Left colon (tissue), 2 donors: ENCODE measurements at places on chromosomes 5 and 9.

GRCh38 chr5:54548565-54548964 lies 31.0 kb downstream of the SNX18 start:
- no peak for DNase-seq

DNA sequence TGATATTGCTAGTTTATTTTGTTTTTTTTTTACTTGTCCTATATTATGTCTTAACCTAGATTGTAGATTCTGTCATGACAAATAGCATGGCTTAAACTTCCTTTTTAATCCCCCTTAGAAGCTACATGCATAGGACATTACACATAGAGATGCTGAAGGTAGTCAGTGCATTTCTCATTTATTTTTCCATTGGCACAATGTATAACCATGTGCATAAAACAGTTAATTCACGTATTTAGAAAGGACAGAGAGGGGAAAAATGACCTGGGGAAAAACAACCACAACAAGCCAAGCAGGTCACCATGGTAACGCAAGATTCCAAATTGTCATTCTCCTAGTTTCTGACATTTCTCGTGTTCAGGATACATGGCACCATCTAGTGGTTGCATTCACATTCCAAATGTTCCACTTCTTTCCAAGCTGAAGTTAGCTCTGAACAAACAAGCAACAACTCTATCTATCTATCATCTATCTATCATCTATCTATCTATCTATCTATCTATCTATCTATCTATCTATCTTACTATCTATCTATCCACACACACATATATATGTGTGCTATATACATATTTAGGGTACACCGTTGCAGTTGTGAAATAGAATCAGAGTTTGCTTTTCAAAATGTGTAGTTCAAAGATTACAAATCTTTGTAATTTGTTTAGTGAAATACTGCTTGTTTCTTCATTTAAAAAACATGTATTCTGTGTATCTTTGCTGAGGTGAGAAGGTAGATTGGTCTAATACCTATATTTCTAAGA lies 487.2 kb upstream of the ST8SIA4 start:
- no peak for DNase-seq

GRCh38 chr5:59474324-59474723 lies 419.2 kb downstream of the PDE4D start:
- DNase-seq: no peak

DNA sequence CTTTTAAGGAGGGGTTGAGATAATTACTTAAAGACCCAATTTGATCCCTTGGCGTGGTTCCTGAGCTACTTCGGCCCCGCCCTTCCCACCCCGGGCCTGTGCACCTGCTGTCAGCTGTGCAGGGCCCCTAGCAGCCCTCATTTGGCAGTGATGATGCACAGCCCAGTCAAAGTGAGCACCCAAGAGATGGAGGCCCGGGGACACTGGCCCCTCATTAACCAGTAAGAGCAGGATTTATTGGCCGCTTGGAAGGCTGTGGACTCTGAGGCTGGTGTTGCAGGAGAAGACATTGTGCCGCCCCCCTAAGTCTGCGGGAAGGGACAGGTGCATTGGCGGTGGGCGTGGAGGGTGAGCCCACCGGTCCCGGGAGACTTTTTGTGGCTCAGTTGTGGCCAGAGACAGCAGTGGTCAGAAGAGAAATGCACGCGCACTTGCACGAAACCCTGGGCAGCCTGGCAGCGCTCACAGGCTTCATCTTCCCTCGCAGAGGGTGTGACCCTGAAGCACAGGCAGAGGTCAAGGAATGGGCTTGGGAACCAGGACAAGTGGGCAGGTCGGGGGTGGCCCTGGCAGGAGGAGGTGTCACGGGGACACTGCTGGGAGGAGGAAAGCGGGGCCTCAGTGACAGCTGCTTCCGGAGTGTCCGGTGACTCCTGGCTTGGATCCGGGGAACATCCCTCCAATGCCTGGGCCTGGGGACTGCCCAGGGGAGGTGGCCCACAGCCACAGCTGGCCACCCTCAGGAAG lies 74.0 kb upstream of the RXRA start:
- DNase-seq: no peak

DNA sequence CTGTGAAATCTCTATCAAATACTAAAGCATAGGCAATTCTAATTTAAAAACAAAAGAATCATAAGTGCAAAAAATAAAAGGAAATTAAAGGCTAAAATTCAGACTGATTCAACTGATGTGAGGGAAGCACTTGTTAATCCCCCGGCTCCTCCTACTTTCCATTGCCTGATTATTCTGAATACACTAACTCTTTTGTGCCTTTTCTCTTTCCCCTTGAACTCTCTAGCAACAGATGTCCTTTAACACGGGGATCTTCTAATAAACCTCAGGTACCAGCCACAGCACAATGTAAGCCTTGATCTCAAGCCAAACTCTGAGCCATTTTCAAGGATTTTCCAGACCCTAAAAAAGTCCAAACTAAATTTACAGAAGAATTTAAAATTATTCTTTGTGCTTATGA lies 61.5 kb downstream of the KCNV2 start:
- DNase-seq: no peak

- DNase-seq: no peak
Observed at GRCh38 chr5:30446456-30446855, 747.0 kb upstream of the CDH6 start.

DNA sequence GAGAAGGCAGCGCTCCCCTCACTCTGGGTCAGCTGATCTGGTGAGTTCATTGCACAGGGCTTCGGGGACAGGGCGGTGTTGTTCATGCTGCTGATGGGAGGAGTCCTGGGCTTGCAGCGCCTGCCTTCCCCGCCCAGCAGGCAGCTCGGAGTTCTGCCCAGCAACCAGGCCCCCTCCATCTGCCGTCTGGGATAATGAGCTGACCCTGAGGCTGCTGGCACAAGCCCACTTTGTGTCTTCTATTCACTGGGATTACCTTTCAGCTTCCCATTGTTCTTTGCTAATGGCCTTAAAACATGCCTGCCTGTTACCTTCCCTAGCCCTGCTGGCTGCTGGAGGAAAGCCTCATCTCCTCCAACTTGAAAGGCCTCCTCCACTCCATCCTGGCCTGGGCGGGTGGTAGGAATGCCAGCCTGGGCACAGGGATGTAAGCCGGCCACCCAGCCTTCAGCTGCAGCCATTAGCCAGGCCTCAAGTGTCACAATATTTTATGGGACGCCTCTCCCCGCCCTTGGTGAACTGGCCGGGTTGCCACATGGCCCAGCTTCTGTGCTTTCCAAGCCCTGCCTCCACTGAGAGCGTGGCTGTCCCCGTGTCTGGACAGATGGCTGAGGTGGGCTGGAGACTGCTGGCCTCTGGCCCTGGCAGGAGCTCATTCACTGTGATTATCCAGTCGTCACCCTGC lies 70.4 kb downstream of the GADD45G start:
- peak; percentile 73 for DNase-seq

- DNase-seq: no peak
Observed at GRCh38 chr5:39189292-39189955, 29.9 kb downstream of the FYB1 start.

DNA sequence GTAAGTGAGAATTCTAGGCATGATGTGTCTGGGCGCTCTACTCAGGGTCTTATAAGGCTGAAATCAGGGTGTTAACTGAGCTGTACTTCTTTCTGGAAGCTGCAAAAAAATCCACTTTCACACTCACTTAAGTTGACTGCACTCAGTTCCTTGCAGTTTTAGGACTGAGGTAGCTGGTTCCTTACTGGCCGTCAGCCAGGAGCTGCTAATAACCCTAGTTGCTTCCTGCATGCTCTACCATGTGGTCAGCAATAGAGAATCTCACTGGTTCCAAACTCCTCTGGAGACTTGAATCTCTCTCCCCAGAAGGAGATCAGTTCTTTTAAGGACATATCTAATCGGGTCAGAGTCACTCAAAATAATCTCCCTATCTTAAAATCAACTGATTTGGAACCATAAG lies 911.2 kb downstream of the EFNA5 start:
- DNase-seq: peak; percentile 5

DNA sequence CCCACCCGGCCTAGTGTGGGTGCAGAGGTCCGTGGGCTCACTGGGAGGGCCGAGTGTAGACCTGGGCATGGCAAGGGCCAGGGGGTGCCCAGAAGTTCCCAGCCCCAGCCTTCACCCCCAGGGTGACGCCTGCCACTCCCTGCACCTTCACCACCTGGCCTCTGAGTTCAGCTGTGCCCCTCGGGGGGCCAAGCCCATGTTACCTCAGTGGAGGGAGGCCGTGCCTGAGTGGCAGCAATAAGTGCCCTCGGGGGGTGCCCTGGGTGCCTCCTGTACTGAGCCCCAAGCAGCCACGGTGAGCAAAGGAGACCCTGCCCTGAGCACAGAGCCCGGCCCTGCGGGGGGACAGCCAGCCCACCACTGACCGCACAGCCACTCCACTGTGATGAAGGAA lies 10.3 kb upstream of the FCN2 start:
- no peak for DNase-seq

GRCh38 chr5:107669096-107670031 lies 1.4 kb downstream of the EFNA5 start:
- DNase-seq: peak; percentile 36

- no peak for DNase-seq
Observed at GRCh38 chr5:17304282-17304681, 86.9 kb downstream of the BASP1 start.

- no peak for DNase-seq
Observed at GRCh38 chr5:172003746-172004145, 2.7 kb downstream of the FBXW11 start.

DNA sequence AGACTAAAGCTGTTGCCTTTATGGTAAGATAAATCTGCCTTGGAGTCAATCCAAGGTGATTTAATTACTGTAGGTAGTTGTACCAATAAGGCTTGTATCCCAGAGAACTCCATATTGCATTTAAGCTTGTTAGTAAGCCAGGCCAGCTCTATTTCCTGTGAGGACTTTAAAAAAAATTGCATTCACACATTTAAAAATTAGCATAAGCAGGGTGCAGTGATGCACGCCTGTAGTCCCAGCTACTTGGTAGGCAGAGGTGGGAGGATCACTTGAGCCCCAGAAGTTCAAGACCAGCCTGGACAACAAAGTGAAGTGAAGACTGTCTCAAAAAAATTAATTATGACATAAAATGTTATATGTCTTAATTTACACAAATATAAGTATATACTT lies 28.7 kb upstream of the ABL1 start:
- no peak for DNase-seq

DNA sequence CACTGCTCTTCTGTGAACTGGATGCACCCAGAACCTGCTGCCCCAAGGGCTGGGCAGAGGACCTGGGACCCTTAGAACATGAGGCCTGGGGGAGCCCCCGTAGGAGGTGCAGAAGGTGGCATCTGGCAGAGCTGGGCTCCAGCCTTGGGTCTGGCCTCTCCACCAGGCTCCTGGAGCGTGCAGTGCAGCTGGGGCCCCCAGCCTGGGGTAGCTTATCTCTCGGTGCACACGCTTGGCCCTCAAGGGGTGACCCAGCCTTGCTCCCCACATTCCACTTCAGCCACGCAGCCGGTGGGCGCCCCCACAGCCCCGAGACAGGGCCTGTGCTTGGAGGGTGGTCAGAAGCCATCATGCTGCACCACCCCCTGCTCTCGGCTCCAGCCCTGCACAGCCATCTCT lies 5.6 kb upstream of the NR5A1 start:
- no peak for DNase-seq

DNA sequence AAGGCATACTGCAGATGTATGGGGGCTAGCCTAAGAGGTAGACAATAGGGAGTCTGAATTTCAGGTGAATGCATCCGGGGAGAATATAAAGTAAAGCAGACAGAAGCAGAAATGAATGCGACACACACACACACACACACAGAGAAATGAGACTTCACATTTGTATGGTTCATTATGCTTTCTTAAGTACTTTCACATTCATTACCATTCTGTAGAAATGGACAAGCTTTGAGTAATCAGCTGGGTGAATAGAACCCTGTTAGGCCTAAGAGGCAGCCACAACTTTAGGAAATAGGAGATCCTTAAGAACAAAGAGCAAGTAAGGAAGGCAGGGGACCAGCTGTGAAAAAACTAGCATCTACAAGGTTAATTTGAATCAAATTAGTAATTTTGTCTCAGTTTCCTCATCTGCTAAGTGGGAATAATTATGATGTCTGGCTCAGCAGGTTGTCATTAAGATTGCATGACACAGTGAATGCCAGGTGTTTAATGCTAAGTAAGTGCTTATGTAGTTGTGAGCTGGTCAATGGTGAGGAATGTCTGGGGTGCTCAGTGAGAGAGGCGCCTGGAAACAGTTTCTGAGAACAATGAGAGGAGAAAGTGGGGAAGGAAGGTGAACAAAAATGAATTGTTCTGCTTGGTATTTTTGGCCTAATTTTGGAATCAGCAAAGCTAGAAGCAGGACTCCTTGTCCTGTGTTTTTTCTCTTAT lies 265.8 kb upstream of the CLINT1 start:
- DNase-seq: no peak

DNA sequence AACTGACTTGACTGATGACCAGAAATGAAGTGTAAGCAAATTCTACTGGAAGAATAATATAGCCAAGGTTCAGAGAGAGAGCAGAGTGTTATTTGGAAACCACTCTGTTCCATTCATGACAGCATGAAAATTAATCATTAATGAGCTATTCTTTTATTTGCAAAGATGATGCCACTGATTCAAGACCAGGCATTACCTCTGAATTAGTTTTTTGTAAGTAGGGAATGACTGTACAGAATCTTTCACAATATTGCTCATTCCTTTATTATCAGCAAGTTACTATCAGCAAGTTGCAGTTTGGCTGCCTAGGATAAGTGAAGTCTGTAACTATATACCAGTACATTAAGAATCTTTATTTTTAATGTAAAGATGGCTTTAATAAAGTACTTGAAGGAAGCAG lies 75.1 kb upstream of the RGMB start:
- no peak for DNase-seq

DNA sequence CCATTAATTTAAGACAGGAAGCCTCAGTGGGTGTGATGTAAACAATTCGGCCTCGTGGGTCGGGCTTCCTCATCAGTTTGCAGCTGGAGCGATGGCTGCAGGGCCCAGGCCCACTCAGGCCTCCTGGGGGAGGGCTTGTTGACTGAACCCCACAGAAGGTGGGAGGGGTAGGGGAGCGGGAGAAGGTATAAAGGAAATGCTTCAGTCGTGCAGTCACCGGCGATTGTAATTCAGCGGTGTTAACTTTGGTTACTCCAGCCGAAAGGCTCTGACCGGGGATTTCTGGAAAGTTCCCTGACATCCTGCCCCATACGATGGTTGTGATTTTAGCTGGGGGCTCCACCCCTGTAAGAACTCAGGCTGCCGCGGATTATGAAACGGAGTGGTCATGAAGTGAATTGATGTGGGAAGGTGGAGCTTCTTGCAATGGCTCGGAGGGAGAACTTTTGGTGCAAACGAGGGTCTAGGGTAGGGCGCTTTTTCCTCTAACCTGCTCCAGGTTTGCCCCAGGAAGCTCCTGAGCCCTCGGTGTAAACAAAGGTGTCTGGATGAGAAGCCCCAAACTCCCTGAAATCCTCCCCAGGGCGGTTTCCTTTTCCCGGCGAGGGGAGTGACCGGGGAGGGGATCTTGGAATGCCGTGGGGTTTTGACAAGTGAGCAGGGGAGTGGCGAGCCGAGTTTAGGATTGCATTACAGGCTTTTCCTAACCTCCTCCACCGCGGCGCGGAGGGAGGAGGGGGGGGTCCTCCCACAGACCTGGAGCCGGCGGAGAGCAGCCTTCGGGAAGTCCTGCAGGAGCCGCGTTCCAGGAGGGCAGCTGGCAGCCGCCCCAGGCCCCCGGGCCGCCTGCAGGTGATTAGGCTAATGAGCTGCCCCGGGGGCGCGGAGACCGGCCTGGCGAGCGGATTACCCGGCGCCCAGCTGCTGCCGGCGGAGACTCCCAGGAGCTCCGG lies 215.5 kb downstream of the PDZD2 start:
- no peak for DNase-seq

GRCh38 chr5:131193106-131193505 lies 22.4 kb downstream of the LYRM7 start:
- DNase-seq: no peak

- DNase-seq: no peak
Observed at GRCh38 chr9:95103871-95104580, 213.5 kb downstream of the FANCC start.
